ENCODE measurements at places on chromosomes 12 and 14.

DNA sequence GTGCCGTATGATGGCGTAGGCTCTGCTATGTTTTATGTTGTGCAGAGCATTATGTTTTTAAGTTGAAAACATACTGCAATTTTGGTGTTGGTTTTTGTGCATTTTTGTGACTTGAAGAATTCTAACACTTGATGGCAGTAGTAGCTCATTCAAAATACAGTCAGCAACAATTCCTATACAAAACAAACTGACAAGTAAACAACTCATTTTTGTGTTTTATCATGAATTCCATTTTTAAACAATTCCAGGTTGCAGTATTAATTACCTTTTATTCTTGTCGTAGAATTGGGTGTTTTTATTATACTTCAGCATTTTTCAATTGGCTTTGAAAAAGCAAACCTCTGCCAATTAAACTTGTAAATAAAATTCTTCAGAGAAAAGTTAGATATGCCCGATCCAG lies 4.1 kb upstream of the CCER1 start:
- no peak for DNase-seq

GRCh38 chr14:95294834-95295599 lies 24.7 kb downstream of the CLMN start:
- no peak for DNase-seq

GRCh38 chr12:86234316-86234855 lies 21.8 kb downstream of the MGAT4C start:
- DNase-seq = no peak

DNA sequence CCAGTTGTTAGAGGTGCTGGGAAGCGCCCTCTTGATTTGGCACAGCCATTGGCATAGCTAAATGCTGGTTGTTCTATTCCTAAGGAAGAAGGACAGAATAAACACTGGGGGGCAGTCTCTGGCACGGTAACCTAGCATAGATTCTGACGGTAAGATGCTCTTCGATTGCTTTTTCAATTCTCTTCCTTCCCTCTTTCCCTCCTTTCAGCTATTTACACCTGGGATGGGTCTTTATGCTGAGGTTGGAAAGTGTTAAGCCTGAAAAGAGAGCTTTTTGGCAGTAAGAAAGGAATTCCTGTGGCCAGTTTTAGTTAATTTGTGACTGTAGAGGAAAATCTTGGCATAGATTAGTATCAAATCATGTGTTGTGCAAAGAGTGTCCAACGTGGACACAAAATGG lies 162.8 kb downstream of the SNAPC1 start:
- peak; percentile 2 for DNase-seq

GRCh38 chr12:43159506-43159905 lies 392.5 kb downstream of the ADAMTS20 start:
- DNase-seq = no peak

DNA sequence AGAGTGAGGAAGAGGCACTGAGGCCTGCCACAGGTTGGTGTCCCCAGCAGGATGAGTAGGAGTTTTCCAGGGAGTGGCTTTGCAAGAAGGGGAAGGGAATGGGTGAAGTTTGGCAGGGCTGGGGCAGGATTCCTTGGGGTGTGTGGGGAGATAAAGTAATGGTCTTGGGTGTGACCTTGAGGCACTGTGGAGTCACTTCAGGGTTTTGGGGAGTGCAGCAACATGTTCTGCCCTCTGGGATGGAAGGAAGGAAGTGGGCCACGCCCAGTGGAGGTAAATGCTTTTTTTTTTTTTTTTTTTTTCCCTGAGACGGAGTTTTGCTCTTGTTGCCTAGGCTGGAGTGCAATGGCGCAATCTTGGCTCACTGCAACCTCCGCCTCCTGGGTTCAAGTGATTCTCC lies 108.9 kb downstream of the ADCK1 start:
- no peak for DNase-seq

DNA sequence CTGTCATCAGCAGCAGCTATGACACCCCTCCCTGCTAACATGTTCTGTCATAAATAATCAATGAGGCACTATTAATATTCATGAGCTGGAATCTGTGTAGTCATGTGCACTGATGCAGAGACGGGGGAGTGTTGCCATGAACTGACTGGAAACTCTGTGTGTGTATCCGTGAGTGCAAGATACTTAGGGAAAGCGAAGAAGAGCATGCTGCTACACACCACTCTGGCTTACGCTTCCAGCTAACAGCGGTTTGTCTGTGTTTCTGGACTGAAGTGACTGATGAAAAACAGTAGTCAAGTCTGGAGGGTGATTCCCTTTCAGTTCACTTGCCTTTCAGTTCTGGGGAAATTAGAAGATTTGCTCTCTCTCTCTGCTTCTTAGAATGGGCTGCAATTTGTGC lies 249.4 kb downstream of the PDZRN4 start:
- no peak for DNase-seq

DNA sequence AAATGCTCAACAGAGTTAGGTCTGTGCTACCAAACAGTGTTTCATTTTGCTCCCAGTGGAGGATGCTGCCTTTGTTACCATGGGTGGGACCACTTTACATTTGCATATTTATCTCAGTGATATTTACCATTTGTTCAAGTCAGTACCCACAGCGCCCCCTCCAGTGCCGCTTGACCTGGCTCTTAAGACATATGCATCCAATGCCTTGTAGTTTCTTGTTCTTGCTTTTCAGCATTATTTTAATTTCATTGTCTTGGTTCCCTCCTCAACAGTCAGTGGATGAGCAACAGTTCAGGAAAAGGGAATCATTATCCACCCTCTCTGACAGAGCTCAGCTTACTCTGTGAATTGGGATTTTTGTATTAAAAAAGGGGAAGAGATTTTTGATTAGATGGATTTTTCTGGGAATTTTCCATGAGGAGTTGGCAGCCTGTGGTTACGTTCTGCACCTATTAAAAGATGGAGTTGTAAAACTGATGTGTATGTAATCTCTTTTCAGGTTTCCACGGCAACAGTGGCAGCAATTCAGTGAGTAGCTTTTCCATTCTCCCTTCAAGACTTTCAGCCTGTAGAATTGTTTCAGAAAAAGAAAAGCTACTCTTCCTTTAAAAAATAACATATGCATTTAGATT lies 240.5 kb upstream of the DAAM1 start:
- no peak for DNase-seq

- no peak for DNase-seq
These were observed 160.2 kb downstream of the RIMBP2 start for GRCh38 chr12:130555628-130556485.

GRCh38 chr12:56571121-56571520 lies 49.5 kb downstream of the RBMS2 start:
- DNase-seq = no peak

GRCh38 chr12:105721891-105722290 lies 391.4 kb downstream of the C12orf75 start:
- DNase-seq = no peak

DNA sequence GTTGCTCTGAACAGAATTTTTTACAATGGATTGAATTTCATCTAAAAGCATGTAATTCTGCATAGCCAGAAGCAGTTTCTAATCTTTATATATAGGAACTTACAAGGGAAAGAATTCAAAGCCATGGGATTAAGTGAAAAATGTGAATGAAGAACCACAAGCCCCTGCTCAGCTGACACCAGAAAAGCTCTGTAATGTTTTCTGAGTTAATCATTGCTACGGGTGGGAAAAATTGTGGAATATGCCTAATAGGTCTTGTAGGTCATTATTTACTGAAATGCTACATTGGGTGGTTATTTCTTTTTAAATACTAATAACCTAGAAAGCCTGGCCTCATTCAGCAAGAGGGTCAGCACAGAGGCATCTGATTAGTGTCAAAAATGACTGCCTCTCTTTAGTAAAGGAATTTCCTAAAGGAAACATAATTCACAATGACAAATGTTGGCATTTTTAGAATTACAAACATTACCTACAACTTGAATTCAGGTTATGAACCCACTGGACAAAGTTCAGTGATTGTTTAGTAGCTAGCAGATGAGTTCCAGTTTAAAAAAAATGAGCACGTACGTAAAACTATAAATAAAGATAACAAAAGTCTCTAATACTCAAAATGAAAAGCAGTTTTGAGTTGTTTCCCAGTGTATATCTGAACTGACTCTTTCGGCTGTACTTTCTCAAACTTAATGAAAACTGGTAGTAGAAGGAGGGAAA lies 75.3 kb downstream of the BMP4 start:
- no peak for DNase-seq

DNA sequence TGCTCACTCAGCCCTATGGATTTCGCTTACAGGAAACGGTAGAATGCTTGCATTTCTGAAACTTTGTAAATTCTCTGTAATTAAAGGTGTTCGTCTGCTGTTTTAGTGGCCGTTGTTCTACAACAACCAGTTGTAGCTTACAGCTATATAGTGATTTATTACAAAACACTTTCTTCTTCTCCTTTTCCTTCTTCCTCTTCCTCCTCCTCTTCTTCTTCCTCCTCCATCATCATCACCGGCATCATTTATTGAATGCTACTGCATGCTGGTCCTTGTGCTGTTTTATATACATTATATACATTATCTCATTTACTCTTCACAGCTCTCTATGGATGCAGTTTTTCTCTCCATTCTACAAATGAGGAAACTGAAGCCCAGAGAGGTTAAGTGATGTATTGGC lies 6.4 kb downstream of the ETV6 start:
- no peak for DNase-seq

- DNase-seq = no peak
These were observed 306.1 kb downstream of the DAD1 start for GRCh38 chr14:22282949-22283348.

DNA sequence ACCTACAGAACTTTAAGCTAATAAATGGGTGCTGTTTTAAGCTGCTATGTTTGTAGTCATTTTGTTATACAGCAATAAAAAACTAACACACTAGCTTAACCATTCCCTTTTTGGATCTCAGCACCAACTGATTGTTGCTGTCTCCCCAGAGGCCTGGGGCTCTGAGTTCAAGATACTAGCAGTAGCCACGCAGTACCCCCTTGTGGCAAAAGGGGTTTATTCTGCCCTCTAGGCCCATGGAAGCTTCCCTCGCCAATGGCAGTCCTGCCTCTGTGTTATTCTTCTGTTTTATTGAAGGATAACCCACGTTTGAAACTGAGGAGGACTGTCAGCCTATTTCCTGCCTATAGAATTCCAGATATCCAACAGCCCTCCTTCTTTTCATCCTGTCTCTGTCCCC lies 455.3 kb upstream of the ATP2B1 start:
- DNase-seq = no peak

DNA sequence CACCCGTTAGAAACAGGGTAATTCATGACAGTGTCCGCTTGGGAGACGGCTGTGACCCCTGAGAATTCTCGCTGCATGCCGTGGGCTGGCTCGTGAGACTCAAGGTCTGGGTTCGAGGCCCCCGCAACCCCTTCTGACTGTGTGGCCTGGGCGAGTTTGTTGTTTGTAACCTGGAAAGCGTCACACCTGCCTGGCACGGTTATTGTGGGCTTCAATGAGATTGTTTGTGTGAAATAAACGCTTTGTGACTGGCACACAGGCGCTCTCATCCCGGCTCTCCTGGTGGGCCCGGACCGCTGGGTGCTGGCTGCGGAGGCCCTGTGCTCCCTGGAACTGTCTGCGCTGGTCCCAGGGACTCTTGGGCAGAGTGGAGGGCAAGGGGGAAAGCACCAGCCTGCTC lies 33.9 kb downstream of the MEG3 start:
- DNase-seq = no peak

DNA sequence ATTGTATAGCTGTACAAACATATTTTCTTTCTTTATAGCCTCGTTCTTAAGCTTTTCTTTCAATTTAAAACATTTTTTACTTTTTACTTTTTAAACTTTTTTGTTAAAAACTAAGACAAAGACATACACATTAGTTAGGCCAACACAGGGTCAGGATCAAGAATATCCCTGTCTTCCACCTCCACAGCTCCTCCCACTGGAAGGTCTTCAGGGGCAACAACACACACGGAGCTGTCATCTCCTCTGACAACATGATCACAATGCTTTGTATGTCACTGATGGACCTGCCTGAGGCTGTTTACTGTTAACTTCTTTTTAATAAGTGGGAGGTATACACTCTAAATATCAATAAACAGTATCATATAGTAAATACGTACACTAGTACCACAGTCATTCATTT lies 191.3 kb downstream of the SYT10 start:
- no peak for DNase-seq

DNA sequence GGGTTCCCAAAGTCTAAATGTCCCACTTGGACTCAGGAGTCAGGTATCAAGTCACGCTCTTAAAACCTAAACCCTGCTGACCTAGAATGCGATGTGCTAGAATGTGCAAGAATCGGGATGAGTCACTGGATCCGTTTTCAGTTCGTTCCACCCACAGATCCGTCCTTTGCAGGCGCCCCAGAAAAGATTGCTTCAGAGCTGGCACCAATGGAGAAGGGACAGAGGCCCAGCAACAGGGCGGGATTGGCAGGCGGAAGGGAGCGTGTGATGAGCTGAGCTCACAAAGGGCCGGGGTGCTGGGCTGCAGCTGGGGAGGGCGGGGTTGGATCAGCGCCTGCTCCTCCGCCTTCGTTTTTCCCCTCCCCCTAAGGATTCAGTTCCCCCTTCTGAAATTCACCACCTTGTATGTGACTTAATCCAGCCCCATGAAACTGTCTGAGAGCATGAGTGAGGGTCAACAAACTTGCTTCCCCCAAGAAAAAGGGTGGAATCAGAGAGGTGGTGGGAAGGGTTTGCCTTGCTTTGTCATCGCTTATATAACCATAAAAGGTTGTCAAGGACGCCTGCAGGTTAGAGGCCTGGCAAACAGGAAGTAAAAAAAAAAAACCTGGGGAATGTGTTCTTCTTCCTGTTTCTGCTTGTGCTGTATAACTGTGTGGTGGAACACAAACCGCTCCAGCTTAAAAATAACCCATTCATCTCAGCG lies 2.8 kb upstream of the UBC start:
- peak; percentile 99 for DNase-seq

DNA sequence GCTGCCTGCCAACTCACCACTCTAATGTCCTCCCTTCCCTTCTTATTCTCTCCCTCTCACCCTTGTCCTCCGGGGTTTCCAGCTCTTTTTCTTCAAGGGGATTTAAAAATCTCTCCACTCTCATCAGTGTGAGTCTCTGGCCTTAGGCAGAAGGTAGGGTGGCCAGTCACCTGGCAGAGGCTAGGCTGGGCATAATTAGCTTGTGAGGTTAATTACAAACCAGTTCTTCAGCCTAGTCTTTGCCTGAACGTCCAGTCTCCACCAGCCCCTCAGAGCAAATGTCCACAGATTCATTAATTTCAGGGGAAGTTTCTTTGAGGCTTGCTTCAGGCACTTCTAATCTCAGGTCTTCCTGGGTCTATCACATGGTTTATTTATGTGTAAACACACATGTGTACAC lies 6.7 kb downstream of the KRT7 start:
- no peak for DNase-seq

- no peak for DNase-seq
These were observed 8.6 kb downstream of the RMST start for GRCh38 chr12:97471194-97471593.

DNA sequence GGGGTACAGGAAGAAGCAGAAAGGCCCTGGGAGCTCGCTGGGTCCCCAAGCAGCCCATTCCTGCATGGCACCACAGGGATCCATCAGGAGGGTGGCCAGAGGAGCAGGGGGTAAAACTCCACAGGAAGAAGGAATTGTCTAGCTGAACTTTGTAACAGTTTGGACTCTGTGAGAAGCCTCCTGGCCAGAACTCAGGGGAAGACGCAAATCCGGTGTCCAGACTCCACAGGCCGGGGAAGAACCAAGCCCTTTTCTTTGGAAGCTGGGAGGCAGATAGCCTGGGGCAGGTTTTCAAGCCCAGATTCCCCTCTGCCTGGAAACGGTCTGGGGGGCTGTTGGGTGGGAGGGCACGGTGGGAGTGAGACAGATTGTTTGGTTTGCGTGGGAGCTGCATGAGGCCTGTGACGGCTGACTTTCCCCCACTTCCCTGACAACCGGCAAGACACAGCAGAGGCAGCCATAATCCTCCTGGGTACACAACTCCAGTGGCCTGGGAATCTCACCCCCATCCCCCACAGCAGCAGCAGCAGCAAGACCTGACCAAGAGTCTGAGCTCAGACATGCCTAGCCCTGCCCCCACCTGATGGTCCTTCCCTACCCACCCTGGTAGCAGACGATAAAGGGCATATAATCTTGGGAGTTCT lies 16.7 kb downstream of the GPHB5 start:
- no peak for DNase-seq
